Spleen (tissue), 13 donors: ENCODE measurements at places on chromosomes 16 and 17. TPM values are rescaled to one million over a fixed set of nuclear protein-coding genes. Genes with fewer than 3 reads are reported as not detected.

The CETP gene
- polyA plus RNA-seq, result 7.6 TPM

DNA sequence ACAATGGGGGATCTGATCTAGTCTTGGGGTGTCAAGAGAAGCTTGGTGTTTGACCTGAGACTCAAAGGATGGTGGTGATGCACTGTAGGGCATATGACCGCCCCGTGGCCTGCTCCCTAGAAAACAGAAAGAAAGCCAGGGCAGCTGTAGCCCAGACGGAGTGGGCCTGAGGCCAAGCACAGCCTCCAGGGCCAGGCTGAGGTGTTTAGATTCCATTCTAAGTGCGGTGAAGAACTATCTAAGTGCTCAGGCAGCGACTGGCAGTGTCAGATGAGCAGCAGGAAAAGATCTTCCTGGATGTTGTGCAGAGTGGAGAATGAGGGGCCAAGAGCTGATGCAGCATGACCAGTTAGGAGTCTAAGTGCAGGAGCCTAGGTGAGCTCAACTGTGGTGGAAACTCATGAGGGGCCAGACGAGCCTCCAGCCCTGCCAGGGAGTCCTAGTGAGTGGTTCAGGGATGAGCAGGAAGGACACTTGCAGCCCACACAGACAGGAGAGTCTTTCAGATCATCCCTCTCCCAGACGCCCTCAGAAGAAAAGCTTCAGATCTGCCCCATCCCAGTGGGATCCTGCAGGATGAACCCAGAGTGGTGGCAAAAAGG is 314.2 kb upstream of the CCL2 start:
- H3K4me3 ChIP-seq, result no peak overlapping the region
- no peaks in the 10 kb centered on the region for H3K36me3 ChIP-seq
- H3K27ac ChIP-seq, result no peak overlapping the region
- H3K4me1 ChIP-seq, result no peaks in the 10 kb centered on the region
- H3K27me3 ChIP-seq, result no peaks in the 10 kb centered on the region

GRCh38 chr17:19583871-19584270 is 50.2 kb downstream of the SLC47A1 start:
- H3K36me3 ChIP-seq, result no peaks in the 10 kb centered on the region
- peaks cover 14% of the 10 kb centered on the region for H3K4me1 ChIP-seq
- no peak overlapping the region for H3K4me3 ChIP-seq
- H3K27me3 ChIP-seq, result peaks cover 18% of the 10 kb centered on the region

- H3K27ac ChIP-seq, result no peak overlapping the region
- no peak overlapping the region for H3K4me3 ChIP-seq
- no peak for DNase-seq
- no peaks in the 10 kb centered on the region for H3K36me3 ChIP-seq
- no peaks in the 10 kb centered on the region for H3K27me3 ChIP-seq
Measured at GRCh38 chr16:50437769-50438437, 69.1 kb upstream of the BRD7 start.

The OR1F1 gene
- polyA plus RNA-seq, result not detected

The MFAP4 gene
- polyA plus RNA-seq, result 16.1 TPM
